Activated CD4-positive, alpha-beta T cell treated with anti-CD3 and anti-CD28 coated beads, Interleukin-2, amount 10 ng/mL, durations not matched to agents 24 days and 14 days (primary cell): ENCODE measurements at places on chromosomes 3 and 15. TPM values are rescaled to one million over a fixed set of nuclear protein-coding genes. Genes with fewer than 3 reads are reported as not detected.

LAMB2 gene
- total RNA-seq = not detected in 2 replicates

GUCA1C gene
- not detected in 2 replicates for total RNA-seq

ZWILCH gene
- total RNA-seq = 37.1 and 41.1 TPM in 2 replicates

CACNA2D2 gene
- total RNA-seq = 0.23 and 0.62 TPM in 2 replicates

SLC12A1 gene
- total RNA-seq = not detected in 2 replicates

GOLGA8R gene
- total RNA-seq = 1.3 and 1.5 TPM in 2 replicates

RLBP1 gene
- not detected in 2 replicates for total RNA-seq

RTP3 gene
- total RNA-seq = not detected in 2 replicates

UBA7 gene
- total RNA-seq = 91.7 and 93.6 TPM in 2 replicates
